Stimulated activated CD4-positive, alpha-beta T cell treated with anti-CD3 and anti-CD28 coated beads, TNF-alpha, amount 100 ng/mL, for 1 hour (primary cell): ENCODE measurements at places on chromosomes 1 and 21.

- DNase-seq: no peak
Observed at GRCh38 chr1:45334308-45335245, 5.4 kb upstream of the TOE1 start.

DNA sequence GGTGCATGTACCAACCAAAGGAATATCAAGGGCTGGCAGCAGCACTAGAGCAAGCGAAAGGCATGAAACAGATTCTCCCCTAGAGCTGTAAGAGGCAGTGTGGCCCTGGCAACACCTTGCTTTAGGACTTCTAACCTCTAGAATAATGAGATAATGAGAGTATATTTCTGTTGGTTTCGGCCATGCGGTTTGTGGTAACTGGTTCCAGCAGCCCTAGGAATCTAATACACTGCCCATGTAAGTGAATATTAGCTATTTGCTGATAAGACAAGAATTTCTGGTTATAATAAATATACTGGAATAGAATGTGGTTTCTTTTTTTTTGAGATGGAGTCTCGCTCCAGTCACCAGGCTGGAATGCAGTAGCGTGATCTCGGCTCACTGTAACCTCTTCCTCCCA is 199.4 kb downstream of the GABPA start:
- DNase-seq: no peak

DNA sequence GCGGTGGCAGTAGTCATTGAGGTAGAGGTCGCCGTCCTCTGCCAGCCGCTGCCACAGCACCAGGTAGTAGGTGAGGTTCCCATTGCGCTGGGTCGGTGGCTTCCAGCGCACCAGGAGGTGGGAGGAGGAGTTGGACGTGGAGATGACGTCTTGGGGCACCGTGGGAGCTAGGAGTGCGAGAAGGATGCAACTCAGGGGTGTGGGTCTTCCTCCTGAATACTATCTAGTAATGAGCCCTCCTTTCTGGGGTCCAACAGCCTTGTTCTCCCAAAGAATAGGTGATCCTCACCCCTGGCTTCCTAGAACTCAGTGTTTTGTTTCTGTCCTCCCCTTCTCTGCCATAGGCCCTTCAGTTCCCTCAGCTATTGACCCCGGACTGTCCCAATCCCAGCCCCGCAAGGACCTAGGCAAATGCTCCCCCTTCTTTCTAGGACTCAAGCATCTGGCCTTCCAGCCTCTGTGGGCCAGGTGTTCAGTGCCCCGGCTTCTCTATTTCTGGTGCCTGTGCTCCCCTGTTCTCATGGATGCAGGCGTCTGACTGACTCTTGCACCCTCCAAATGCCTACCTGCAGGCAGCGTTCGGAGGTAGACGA is 12.9 kb downstream of the INSRR start:
- DNase-seq: no peak

GRCh38 chr1:154474802-154475201 is 27.2 kb upstream of the TDRD10 start:
- no peak for DNase-seq

DNA sequence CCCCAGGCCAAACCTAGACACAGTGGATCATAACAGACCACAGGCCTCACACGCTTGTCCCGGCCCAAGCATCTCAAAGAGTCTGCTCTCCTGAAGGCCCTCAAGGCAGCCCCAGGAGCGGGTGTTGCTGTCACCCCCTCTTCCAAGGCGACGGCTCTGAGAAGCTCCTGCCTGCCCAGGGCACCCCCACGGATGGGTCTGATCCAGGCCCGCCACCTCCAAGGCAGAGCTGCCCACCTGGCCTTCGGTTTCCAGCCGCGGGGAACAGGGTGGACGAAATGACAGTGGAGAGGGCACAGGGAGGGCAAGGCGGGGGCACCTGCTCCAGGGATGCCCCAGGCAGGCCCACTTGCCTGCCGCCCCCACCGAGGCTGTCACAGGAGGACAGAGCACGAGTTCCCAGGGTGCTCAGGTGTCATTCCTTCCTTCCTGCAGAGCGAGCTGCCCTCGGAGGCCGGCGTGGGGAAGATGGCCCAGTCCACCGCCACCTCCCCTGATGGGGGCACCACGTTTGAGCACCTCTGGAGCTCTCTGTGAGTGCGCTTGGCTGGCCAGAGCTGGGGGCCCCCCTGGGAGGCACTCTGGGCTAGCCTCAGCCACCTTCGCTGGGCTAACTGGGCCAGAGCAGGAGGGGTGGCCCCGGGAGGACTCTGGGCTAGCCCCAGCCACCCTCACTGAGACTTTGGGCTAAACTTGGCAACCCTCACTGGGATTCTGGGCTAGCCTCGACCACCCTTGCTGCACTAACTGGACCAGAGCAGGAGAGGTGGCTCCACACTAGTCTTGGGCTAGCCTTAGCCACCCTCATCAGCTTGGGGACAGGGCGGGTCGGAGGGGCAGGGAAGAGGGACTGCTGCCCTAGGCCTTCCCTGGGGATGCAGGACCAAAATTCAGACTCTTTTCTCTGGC is 29.8 kb downstream of the TP73 start:
- DNase-seq: no peak

- DNase-seq: no peak
Observed at GRCh38 chr1:186987769-186988168, 159.0 kb downstream of the PLA2G4A start.

DNA sequence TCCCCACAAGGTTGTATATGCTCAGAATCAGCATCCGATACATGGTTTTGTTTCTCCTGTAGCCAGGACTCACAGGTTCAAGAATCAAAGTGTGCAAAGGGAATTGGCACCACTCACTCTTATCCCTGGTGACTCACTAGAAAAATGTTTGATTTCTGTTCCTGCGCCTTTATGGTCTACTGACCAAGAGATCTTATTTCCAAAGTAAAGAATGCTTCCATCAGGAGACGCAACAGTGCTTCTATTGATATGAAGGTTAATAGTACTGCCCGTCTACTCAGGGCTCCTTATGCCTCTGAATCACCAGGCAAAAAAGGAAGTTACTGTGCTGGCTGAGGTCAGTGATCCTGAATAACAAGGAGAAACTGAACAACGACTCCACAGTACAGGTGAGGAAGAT is 1392.0 kb upstream of the PRMT6 start:
- DNase-seq: no peak

DNA sequence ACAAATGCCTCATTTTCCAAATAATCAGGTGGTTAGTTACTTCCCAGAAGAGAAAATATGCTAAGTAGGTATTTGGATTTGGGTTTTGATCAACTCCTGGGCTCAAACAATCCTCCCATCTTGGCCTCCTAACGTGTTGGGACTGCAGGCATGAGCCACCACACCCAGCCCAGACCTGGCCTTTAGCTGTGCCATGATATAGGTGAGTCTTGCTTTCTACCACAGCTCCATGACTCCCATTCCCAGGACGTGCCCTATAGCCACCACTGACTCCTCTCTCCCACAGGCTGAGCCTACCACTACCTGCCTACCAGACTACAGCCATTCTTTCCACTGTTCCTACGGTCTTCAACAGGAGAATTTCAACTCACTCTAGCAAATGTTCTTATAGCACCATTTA is 1.8 kb upstream of the SLC1A7 start:
- no peak for DNase-seq

DNA sequence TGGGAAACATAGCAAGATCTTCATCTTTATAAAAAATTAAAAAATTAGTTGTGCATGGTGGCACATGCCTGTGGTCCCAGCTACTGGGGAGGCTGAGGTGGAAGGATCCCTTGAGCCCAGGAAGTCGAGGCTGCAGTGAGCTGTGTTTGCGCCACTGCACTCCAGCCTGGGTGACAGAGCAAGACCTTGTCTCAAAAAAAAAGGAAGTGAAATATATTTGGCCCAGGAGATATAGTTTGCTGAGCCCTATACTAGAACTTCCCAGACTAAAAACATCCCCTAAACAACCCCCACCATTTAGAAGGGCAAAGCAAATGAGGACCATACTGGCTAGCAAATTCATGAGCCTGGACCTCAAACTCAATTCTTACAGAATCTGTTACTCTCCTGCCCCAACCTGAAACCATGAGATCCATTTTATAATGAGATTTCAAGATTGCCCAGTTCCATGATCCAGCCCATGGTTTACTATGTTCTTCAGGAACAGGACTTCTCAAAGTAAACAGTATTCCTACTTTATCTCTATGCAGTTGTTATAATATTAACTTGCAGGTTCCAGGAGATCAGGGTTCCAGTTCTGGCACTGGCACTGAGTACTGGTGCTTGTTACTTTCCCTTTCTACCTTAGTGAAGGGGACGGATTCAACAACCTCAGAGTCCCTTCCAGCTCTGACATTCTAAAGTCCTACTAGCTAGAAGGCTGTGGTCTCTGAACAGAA is 48.9 kb upstream of the TADA1 start:
- DNase-seq: no peak

GRCh38 chr1:61067446-61068019 is 14.8 kb upstream of the NFIA start:
- DNase-seq: no peak

DNA sequence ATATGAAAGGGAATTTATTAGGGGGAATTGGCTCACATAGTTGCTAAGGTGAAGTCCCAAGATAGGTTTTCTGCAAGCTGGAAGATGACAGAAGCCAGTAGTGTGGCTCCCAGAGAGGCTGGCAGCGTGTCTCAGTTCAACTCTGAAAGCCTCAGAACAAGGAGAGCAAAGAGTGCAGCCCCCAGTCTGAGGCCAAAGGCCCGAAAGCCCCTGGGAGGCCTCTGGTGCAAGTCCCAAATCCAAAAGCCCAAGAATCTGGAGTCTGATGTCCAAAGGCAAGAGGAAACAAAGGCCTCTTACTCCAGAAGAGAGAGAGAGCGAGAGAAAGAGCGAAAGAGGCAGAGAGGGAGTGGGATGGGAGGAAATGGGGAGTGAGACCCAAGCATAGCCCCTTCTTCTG is 18.3 kb downstream of the KCNA2 start:
- DNase-seq: no peak

- no peak for DNase-seq
Observed at GRCh38 chr1:110098222-110099026, 13.8 kb upstream of the UBL4B start.

DNA sequence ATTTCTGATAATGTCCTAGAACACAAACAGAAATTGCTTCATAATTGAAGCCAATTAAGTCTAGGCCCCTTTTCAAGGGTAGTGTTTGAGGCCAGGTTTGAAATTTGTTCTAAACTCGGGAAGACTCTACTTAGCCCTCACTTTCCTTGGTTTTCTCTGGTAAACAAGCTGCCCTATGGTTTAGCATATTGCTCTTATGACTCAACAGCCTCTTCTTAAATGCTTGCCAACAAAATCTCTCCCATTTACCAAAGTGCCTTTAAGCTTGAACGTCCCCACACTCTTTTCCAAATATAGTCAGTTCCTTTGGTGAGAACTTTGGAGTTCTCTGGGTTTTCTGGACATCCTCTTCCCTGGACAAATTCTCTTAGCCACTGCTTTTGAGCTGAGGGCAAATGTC is 5.8 kb upstream of the LCE6A start:
- DNase-seq: no peak

GRCh38 chr1:112583366-112583765 is 35.6 kb downstream of the ST7L start:
- DNase-seq: no peak

DNA sequence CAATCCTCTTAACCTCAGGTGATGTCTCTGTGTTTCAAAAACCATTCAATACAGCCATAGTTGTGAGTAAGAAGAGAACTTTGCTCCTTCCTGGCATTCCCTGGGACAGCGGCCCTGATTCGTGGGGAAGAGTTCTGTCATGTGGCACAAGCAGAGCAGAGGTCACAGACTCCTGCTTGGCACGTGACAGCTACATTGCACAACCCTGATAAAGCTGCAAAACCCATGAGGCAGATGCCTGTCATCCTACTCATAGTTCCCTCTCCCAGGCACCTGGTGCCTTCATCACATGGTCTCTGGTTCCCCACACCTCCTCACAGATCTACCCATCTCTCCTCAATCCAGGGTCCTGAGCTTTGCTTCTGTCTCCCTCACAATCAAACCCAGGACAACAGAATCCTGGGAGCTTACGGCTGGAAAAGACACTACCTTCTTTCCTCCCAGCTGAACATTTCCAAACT is 70.8 kb downstream of the PLPP3 start:
- DNase-seq: no peak

- DNase-seq: no peak
Observed at GRCh38 chr1:40708750-40709099, 17.2 kb downstream of the NFYC start.

DNA sequence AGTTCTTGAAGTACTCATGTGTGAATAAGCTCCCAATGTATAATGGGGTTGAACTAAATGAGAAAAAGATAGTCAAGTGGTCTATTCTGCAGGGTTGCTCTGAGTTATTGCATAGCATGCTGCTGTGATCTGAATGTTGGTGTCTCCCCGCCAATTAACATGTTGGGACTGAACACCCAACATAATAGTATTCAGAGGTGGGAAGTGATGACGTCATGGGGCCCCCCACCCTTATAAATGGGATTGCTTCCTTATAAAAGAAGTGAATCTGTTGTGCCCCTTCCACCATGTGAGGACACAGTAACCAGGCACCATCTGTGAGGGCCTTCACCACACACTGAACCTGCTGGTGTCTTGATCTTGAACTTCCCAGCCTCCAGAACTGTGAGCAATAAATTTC is 50.2 kb downstream of the MAB21L3 start:
- DNase-seq: no peak

DNA sequence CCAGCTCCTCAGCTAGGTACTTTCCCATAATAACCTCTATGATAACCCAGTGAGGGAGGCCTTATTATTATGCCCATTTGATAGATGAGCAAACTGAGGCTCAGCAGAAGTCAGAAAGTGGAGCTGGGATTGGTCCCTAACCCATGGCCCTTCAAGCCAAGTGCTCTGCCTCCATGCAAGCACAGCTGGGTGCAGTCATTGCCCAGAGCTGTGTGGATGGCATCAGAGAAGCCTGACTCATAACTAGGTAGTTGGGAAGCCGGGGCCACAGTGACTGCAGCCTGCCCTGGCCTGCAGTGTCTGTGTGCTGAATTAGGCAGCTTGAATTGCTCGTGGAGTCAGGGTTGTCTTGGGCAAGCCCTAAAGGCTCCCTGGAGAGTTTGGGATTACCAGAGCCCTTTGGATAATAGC is 89.9 kb upstream of the SLC2A1 start:
- no peak for DNase-seq

GRCh38 chr1:112298558-112298957 is 97.5 kb upstream of the CTTNBP2NL start:
- DNase-seq: peak; percentile 2

DNA sequence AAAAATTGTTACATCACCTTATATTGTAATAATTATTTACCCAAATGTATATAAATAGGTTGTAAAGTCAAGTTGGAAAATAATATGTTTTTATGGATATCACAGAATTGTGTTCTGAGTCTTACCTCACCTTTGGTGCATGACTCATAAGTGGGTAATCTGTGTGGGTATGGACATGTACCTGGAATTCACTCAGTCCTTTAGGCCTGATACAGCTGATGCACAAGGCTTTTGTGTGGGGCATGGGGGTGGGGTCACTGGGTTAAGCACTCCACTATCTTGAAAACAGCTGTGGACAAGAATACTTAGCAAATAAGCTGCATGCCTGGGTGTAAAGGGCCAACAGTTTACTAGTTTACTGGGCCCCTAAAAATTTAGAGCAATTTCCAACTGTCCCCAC is 34.4 kb downstream of the INKA2 start:
- DNase-seq: no peak

- DNase-seq: peak; percentile 80
Observed at GRCh38 chr1:23772049-23772853, 6.0 kb upstream of the PITHD1 start.
